Fibroblast of skin of left biceps (primary cell): ENCODE measurements at places on chromosomes 13 and 19.

DNA sequence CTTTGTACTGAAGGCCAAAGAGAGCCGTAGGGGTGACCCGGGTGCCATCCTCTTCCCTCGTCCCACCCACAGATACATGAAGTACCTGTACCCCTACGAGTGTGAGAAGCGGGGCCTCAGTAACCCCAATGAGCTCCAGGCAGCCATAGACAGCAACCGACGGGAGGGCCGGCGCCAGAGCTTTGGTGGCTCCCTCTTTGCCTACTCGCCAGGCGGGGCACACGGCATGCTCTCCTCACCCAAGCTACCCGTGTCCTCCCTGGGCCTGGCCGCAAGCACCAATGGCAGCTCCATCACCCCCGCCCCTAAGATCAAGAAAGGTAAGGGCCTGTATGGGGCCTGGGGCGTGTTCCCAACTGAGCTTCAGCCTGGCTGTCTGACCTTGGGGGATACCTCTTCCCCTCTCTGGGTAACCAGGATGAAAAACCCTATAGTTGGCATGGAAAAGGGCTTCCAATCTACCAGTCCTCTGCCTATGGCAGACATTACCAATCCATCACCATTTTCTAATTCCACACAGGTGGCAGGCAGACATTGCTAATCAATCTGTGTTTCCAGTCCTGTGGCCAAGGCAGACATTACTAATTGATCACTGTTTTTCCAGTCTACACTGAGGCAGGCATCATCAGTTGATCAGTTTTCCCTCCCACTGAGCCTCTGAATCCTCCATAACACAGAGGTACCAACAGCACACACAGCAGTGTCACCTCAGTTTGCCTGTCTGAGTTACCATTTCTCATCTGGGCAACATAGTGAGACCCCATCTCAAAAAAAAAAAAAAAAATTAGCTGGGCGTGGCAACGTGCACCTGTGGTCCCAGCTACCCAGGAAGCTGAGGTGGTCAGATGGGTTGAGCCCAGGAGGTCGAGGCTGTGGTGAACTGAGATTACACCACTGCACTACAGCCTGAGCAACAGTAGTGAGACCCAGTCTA, 19.1 kb upstream of the WDR18 start:
- DNase-seq = no peak

GRCh38 chr19:48646001-48646721, at the start of gene CA11:
Gene CA11, minus strand, starts transcription at chr19:48646187. Its CDS starts 555 bp downstream, at chr19:48645632.
- peak; percentile 35 for DNase-seq

DNA sequence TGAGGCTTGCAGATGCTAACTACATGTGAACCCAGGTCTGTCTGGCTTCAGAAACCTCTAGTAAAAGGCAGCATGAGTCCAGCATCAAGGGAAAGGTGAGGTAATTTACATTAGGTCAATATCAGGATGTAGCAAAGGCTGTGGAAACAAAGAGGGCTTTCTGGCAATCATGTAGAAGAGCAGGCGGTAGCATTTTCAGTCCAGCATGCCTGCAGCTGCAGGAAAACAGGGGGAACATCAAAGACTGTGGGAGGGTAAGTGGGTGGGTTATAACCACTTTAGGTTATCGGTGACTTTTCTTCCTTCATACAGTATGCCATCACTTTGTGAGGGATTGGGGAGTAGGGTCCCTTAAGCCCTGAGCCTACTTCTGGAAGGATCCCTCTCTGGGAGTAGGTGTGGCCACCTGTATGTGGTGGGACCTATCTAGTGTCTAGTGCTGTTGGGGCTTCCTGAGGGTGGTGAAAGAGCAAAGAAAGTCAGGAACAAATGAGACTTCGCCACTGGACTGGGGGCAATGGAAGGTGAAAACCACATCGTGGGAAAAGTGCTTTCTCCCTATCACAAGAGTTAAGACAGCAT, 10.8 kb downstream of the SUGP2 start:
- no peak for DNase-seq

GRCh38 chr13:98983182-98983581, 5.3 kb upstream of the DOCK9 start:
- DNase-seq = no peak

DNA sequence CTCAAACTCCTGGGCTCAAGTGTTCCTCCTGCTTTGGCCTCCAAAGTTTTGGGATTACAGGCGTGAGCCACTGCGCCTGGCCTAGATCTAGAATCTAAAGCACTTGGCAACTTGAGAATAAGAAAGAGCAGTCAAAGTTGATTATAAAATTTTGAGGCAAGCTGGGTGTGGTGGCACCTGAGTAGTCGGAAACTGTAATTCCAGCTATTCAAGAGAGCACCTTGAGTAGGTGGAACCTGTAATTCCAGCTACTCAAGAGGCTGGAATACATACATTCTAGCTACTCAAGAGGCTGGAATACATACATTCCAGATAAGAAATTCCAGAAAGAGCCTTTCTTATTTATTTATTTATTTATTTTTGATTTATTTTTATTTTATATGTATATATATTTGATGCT, 8.3 kb upstream of the NAA16 start:
- no peak for DNase-seq

DNA sequence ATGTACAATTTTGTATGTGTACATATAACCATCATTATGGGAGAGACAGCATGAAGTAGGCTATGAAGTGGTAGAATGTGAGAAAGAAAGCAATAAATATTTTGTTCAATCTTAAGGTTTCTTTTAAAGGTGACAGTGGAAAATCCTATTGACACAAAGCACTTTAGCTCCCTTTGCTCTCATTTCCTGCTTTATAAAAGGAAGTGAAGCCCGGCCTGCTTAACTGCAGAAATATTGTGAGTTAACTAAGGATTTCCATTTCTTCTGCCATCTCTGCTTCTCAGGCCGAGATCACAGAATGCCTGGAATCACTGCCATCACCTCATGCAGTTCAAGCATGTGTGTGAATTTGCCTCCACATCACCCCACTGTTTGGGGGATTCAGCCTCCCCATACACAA, 83.5 kb downstream of the FRY start:
- no peak for DNase-seq

- no peak for DNase-seq
These were observed 25.8 kb upstream of the CEACAM1 start for GRCh38 chr19:42554046-42554575.

DNA sequence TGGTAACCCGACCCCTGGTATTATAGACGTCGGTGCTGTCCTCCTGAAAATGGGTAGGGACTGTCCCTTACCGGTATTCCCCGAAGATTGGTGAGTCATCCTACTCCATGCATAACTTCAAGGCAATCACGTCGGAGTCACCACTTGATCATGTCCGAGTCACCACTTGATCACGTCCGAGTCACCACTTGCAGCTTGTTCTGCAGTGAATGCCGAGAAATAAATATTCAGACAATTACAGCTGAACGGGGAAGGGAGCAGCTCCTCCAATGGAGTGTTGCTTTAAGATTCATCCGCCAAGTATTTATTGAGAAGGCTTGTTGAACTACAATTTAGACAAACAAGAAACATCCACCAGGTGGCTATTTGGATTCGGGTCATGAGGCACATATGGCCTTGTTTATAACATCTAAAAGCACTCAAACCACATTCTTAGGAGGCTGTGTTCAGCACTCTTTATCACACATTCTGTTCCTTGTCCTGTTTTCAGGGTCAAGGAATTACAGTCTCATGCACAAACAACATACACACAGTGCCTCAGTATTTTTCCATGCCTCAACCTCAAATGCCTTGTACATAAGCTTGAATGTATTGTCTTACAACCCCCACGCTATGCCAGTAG, 43.1 kb downstream of the ZNF726 start:
- DNase-seq = no peak

DNA sequence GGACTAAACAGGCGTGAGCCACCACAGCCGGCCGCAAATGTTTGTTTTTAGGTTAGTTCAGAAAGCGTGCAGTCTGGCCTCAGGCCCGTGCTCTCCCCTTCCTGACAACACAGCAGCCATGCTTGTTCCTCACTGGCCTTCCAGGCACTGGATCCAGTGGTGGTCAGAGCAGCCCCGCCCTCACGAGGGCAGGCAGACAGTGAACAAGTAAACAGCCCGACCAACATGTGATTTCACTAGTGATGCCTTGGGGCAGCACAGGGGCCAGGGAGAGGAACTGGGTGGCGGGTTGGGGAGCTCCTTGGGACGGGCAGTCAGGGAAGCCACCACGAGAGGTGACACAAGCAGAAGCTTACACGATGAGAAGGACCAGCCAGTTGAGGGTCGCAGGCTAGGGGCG, 40.8 kb downstream of the CAPN12 start:
- DNase-seq = no peak

GRCh38 chr19:51772977-51773376, 12.0 kb downstream of the FPR2 start:
- no peak for DNase-seq

- no peak for DNase-seq
These were observed 170.8 kb downstream of the KDM4B start for GRCh38 chr19:5139583-5140325.

DNA sequence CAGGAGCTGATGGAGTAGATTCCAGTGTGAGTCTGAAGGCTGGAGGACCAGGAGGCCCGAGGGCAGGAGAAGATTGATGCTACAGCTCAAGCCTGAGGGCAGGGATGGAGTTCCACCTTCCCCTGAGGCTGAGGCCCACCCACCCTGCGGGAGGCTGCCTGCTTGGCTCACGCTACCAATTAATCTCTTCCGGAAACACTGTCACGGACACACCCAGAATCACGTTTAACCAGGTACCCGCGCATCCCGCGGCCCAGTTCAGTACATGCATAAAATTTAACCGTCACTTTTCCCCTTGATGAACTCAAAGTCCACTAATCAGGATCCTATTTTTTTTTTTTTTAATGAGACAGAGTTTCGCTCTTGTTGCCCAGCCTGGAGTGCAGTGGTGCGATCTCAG, 5.2 kb upstream of the ZNF628 start:
- DNase-seq = no peak

DNA sequence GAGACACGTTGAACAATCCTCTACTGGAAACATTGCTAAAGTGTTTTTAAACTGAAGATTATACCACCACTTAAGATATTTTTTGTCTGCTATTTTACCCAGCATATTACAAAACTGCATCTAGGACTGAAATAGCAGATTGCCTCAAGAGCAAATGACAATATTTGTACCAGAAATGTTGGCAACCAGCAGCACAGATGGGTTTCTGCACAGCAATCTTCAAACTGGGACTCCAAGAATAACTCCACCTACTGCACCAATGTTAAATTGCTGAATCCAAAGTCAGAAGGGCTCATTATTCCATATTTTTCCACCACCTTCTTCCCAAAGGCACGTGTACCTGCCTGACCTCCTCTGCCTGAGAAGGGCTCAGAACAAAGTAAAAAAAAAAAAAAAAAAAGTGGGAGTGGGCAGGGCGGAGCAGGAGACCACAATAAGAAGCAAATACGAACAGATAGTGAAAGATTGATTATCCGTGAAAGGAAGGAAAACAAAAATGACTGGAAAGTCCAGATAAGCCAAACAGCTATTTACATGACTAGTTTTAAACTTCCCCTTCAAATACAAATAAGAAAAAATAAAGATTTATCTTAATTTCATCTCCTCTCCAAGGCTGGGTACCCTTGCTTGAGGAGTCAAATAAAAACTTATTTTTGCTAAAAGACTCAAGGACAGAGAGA, 79.4 kb downstream of the FOXO1 start:
- no peak for DNase-seq

- DNase-seq = peak; percentile 95
These were observed 61.1 kb upstream of the FAM216B start for GRCh38 chr13:42720113-42720857.

DNA sequence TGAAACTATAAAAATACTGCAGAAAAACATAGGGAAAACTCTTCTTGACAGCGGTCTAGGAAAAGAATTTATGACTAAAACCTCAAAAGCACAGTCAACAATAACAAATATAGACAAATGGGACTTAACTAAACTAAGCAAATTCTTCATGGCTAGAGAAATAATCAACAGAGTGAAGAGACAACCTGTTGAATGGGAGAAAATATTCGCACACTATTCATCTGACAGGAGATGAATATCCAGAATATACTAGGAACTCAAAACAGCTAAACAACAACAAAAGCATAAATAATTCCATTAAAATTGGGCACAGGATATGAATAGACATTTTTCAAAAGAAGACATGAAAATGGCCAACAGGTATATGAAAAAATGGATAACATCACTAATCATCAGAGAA, 303.6 kb upstream of the PRR20A start:
- DNase-seq = no peak

DNA sequence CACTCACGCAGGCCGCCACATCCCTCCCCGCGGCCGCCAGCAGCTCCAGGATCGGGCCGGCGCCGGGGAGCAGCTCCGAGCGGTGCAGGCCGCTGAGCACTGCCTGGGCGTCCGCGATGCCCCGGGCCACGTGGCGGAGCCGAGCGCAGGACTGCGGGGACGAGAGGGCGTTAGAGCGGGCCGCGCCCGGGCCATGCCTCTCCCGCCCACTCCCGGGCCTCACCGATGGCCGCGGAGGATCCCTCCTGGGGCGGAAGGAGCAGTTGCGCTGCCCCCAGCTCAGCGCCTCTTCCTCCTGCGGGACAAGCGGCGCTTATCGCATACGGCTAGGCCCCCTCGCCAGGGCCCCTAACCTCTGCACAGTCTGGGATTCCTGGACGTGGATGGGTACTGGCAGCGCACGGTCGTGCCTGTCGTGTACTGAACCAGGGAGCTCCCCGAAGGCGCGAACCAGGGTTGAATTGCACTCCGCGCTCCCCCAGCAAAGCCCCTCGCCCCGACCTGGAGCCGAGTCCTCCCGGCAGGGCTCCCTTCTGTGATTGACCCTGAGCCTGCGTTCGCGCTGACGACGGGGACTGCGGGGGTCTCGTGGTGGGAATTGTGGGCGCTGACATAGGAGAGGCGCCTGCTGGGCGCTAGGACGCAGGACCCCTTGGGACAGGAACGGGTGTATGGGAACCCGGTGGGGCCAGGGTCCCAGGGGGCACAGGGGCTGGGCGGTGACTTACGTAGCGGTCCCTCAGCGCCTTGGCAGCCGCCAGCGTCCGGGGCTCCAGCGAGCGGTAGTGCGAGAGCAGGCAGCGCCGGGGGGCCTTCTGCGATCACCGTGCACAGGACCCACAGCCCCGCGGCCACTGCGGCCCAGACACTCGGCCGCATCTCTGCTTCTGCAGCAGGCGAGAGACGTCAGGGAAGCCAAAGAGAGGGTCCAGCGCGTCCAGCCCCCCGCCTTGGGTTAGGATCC, 673 bp downstream of the IFNL4 start:
- no peak for DNase-seq

DNA sequence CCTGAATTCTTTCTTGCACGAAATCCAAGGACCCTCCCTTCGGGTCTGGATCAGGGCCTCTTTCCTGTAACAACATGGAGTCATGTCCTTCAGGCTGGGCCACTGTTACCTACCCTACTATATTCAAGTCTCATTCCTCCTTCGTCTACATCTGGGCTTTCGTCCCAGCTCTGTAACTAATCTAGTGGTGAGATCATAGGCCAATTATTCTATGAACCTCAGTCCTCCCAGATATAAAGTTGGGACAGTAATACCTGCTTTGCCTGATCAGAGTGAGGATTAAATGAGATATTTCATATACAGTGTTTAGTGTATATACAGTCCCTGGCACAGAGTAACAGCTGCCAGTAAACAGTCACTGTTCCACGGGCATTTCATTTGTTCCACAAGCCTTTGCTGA, 48.3 kb upstream of the ATP12A start:
- no peak for DNase-seq
